LHCN-M2 (cell line): ENCODE measurements at places on chromosomes 2 and 18. TPM values are rescaled to one million over a fixed set of nuclear protein-coding genes. Genes with fewer than 3 reads are reported as not detected.

Gene STARD6
- not detected in 2 replicates for total RNA-seq

Gene RAB17
- 0.19 and 2.0 TPM in 2 replicates for total RNA-seq

Gene SULT1C2
- 0.06 TPM in 1 of 2 replicates, not detected in the other for total RNA-seq

Gene SLC11A1
- total RNA-seq: 0.11 and 0.13 TPM in 2 replicates

Gene TRABD2A
- total RNA-seq: 9.7 and 14.8 TPM in 2 replicates

Gene EGR4
- total RNA-seq: not detected in 2 replicates

Gene REG1B
- total RNA-seq: not detected in 2 replicates

Gene CERS6
- 43.9 and 47.2 TPM in 2 replicates for total RNA-seq

Gene MERTK
- 0.38 and 0.46 TPM in 2 replicates for total RNA-seq

Gene ELOA2
- total RNA-seq: not detected in 2 replicates

Gene LAMA1
- 1.4 TPM in 2 replicates for total RNA-seq

Gene DPP10
- not detected in 2 replicates for total RNA-seq

Gene GAREM2
- total RNA-seq: 1.2 and 1.3 TPM in 2 replicates

Gene POTEC
- total RNA-seq: not detected in 2 replicates

Gene ZSWIM2
- total RNA-seq: 0.06 TPM in 1 of 2 replicates, not detected in the other

DNA sequence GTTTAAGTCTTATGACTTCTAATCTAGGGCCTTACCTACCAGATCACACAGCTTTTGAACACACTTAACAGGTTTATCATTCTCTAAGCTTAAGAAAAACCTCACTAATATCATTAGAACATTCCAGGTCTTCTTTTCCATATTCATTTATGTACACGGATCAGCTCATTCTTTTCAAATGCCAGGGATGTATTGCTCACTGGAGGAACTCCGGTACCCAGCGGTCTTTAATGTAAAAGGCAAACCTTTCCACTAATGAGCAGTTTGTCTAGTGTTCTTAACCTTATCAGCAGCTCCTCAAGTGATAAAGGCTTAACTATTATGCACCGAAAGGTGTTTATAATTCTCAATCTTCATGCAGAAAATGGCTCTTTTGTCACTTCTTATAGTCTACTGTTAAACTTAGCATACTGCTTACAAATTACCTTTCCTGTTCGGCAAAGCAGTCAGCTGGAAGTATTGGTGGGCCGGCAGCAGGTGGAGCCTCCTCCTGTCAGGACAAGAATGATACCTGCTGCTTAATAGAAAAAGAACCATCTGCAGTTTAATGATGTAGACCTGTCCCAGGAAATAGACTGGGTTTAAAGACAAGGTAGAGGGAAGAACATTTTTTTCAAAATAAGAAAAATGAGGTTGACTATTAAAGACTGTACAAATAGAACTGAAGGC, 142.7 kb downstream of the FIGN start:
- no peak for DNase-seq

DNA sequence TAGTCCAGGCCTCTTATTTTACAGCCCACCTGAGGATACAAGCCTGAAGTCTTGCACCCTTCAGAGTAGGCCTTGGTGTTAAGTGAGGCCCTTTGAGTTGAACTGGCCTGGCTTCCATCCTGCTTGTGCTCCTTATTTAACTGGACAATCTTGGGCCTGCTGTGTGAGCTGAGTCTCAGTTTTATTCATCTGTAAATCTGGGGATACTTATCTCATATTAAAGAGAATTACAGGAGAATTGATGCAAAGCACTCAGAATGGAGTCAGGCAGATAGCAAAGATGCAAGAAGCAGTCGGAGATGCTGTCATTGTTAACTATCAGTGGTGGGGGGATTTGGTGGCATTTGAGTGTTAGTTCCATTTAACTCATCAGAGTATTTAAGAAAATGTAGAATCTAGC, 36.8 kb downstream of the MFSD6 start:
- DNase-seq: no peak

- DNase-seq: no peak
Observed at GRCh38 chr2:186979439-186980116, 130.6 kb upstream of the ZSWIM2 start.

DNA sequence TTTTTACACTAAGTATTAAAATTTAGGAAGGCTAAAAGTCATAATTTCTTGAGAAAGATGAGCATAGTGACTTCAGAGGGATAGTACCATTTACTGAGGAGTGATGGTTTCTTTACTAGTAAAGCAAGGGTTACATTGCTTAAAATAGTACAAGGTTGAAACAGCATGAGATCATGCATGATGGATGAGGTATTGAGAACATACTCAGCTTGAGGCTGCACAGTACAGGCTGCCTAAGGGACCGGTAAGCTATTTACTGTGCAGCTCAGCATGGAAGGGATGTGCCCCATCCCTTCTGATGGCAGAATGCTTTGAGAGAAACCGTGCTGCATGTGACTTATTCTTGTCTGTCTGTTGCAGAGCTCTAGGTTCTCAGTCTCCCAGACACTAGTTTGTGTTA, 122.1 kb downstream of the EML6 start:
- no peak for DNase-seq

DNA sequence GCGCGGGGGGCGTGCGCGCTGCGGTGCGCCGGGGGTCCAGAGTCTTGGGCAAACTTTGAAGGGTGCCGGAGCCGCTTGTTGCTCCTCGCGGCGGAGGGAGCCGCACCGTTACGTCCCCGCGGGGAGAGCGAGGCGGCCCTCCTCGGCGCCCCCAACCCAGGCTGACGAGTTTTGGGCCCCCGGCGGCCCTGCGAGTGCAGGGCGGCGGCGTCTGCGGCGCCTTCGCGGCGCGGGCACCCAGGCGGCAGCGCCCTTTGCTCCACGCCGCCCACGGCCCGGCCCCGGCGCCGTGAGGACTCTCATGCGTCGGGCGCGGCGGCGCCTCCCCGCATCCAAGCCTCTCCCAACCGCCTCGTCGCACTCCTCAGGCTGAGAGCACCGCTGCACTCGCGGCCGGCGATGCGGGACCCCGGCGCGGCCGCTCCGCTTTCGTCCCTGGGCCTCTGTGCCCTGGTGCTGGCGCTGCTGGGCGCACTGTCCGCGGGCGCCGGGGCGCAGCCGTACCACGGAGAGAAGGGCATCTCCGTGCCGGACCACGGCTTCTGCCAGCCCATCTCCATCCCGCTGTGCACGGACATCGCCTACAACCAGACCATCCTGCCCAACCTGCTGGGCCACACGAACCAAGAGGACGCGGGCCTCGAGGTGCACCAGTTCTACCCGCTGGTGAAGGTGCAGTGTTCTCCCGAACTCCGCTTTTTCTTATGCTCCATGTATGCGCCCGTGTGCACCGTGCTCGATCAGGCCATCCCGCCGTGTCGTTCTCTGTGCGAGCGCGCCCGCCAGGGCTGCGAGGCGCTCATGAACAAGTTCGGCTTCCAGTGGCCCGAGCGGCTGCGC, 814 bp downstream of the FZD7 start:
- peak; percentile 36 for DNase-seq

DNA sequence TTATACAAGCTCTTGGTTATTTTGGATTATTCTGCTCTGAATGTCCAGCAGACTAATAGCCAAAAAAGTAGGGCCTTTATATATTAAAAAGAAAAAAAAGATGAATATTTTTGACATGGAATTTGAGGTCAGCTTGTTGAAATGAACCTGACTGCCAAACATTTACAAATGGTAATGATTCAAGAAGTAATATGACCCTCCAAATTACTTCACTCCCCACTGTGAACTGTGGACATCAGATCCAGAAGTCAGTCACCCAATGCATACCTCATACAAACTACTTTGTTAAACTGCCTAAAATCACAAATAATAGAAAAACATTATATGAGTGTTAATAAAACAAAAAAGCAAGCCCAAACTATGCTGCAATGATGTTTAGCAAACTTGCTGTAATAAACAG, 10.0 kb downstream of the EPG5 start:
- DNase-seq: peak; percentile 75

GRCh38 chr2:216474925-216475670, 23.5 kb upstream of the RPL37A start:
- DNase-seq: no peak

- DNase-seq: no peak
Observed at GRCh38 chr2:20198796-20199632, 25.9 kb downstream of the SDC1 start.

- DNase-seq: peak; percentile 43
Observed at GRCh38 chr2:12416600-12416999, 300.1 kb upstream of the TRIB2 start.

- DNase-seq: no peak
Observed at GRCh38 chr2:85997017-85997970, 108.4 kb downstream of the POLR1A start.

DNA sequence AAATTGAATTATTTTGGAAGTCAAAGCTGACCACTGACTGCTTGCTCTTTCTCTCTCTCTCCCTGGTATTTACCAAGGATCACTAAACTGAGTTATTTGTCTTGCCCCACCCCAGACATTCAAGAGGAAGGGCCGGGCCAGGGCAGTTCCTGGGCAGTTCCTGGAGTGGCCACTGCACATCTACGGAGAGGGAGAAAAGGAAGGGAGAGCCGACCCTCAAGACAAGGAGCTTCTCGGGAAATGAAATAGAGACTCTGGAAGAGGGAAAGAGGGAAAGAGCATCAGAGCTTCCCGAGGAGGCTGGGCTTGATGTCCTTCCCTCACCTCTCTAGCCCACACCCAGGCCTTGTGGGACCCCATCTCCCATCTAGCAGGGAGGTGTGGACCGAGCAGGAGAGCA, 83.1 kb downstream of the SEPTIN10 start:
- DNase-seq: no peak

GRCh38 chr2:59938181-59938580, 615.3 kb downstream of the BCL11A start:
- DNase-seq: no peak

DNA sequence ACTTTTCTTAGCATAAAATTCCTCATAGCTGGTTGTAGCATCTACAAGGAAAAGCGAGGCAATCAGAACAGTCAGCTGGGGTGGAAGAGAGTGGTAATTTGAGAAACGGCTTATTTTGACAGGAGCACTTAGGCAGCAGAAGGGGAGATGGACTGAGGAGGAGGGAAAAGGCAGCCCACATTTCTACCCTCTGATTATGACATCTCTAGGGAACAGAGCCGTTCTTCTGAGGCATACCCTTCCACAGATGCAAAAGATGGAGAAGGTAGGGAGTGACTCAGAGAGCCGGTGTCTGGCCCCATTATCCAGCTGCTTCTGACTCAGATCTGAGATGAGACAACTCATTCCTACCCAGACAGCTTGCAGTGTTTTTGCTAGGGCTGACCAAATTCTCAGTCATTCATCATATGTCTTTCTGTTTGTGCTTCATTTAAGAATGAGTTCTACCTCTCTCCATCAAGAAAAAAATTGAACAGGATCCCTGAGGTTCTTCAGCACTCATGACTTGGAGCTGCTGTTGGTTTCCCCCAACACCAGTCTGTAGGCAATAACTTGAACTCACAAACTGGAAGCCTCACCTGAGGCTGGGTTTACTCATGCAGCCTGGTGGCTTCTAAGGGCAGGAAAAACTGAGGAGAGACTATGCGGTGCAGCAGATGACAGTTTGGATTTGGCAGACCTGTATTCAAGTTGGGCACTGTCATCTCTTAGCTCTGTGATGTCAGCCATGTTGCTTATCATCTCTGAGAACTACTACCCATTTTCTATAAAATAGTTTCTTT, 15.9 kb upstream of the SEC11C start:
- peak; percentile 97 for DNase-seq

GRCh38 chr2:238847419-238847801, 475 bp upstream of the TWIST2 start:
- DNase-seq: no peak

GRCh38 chr2:204849892-204850291, 304.6 kb downstream of the PARD3B start:
- DNase-seq: no peak

GRCh38 chr2:186757009-186757408, 63.1 kb downstream of the FAM171B start:
- DNase-seq: no peak

GRCh38 chr2:31467426-31467825, 52.9 kb upstream of the XDH start:
- no peak for DNase-seq

DNA sequence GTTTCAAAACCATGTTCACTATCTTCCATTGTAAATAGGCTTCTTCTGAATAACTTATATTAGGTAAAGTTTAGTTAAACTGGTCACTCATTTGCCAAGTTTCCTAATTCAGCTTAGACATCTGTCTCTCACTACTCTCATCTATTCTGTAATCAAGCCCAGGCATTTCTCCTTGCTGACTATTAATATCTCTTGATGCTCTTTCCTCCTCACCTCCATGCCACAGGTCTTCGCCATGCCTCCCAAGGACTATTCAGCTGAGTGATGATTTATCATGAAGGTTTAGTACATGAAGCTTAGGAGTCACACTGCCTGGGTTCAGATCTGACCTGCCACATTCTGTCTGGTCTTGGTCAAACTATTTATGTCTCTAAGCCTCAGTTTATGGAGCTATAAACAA, 115.5 kb downstream of the SPOPL start:
- no peak for DNase-seq

DNA sequence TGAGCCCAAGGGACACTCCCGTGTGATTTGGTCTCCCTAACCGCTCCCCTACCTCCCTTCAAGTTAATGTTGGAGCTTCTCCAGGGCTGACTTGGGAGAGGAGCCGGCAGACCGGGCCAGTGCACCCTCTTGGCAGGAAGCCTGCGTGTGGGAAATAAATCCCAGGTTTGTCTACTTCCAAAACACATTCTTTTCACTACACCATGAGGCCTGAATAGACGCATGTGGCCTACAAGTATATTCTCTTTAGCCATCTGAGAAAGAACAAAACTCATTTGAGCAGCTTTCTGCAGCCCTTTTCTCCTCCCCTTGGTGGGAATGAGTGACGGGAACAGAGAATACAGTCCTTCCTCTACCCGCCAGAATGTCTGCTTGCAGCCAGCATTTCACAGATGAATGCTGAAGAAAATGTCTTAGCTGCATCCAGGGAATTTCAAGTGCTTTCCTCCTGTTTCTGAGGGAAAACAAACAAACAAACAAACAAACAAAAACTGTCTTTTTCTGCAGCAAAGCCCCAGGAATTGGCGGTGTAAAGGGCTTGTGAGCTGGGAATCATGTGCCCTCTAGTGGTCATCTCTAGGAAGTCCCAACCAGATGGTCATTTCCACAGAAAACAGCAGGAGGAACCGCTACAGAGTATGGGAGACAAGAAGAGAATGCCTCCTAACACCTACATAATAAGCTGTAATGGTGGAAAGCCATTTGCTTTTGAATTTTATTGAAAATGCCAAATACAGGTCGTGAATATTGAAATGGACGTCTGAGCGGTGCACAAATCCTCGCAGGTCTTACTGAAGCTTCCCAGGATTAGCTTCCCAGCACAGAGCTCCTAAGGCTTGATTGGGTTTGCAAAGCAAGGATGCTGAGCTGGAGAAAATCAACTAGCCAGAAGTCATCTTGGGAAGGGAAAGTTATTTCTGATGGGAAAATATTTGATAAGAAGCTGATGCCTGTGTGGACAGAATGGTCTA, 41.2 kb upstream of the DAPL1 start:
- peak; percentile 64 for DNase-seq
